Activated B cell treated with CpG ODN at 0.5 μM for 24 hours (primary cell): ENCODE measurements at places on chromosomes 13 and 19. TPM values are rescaled to one million over a fixed set of nuclear protein-coding genes. Genes with fewer than 3 reads are reported as not detected.

Gene ZNF723
- total RNA-seq, result not detected in 2 replicates

Gene CFAP97D2
- not detected in 2 replicates for total RNA-seq

Gene ZNF486
- 13.5 and 16.2 TPM in 2 replicates for total RNA-seq

Gene TMEM221
- total RNA-seq, result not detected in 2 replicates

Gene LILRB5
- 0.24 and 0.38 TPM in 2 replicates for total RNA-seq

Gene ALOX5AP
- 59.7 and 66.4 TPM in 2 replicates for total RNA-seq

- no peak for DNase-seq
Observed at GRCh38 chr19:7545904-7546303, 10.4 kb downstream of the PNPLA6 start.

DNA sequence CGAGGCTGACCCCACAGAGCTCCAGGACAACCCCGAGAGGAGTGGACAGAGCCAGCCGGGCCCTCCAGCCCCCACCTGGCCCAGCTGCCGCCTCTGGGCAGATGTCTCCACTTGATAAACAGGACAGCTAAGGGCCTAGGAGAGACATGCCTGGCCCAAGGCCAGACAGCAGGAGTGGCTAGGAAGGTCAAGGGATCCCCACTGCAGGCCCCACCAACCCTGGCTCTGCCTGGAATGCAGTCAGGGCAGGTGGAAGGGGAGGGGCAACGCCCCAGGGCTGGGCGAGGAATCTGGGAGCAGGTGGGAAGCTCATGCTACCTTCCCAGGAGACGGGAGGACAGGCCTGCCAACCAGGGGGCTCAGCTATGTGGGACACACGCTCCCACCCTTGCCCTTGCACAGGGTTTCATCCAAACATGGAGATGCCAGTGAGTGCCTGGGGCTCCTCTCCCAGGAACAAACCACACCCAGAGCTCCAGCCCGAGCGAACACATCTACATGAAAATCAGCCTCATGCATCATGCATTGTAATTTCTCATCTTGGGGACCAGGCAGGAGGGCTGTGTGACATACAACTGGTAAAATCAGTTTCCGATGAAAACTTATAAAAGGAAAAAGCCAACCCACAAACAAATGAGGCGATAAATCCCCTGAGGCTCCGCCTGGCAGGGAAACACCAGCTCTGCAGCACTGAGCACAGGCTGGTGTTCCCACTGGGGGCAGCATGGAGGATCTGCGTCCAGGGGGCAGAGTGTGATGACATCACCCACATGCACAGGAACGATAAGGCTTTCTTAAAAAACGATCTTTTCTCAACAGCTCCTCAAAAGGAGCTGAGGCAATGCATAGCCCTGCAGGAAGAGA, 25.0 kb downstream of the SH3GL1 start:
- DNase-seq, result peak; percentile 59

DNA sequence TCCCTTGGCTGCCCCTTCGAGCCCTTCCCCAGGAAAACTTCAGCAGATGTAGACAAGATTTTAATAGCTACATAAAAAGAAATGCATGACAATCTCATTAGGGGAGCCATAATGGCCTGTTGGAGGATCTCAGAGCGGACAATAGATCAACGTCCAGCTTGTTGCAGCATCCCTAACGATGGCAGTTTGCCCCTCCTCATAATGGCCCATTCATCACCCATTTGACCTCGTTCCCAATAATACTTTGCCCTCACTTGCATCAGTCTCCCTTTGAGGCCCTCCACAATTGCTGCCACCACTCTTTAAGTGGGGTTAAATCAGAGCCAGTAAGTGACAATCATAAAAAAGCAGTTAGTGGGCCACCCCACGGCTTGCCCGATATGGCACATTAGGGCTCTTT, 84.7 kb upstream of the PCDH8 start:
- no peak for DNase-seq

GRCh38 chr19:40191836-40192646, 815 bp downstream of the MAP3K10 start:
- DNase-seq, result peak; percentile 22

DNA sequence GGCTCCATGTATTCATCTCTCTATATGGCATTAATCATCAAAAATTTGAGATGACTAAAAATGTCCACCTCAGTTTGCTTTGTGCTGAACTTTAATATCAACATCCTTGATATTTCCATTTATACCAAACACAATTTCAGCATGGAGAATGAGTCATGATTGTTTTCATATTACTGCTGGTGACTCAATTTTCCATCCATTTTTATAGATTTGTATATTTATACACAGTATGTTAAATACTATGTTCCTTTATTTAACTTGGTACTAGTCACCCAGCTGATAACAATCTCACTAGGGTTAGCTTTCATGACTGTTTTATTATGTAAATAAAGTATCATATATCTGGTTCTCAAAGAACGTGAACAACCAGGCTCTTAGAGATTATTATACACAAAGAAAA, 1255.1 kb downstream of the SLITRK1 start:
- no peak for DNase-seq

GRCh38 chr13:100627120-100627519, 38.5 kb upstream of the GGACT start:
- no peak for DNase-seq

DNA sequence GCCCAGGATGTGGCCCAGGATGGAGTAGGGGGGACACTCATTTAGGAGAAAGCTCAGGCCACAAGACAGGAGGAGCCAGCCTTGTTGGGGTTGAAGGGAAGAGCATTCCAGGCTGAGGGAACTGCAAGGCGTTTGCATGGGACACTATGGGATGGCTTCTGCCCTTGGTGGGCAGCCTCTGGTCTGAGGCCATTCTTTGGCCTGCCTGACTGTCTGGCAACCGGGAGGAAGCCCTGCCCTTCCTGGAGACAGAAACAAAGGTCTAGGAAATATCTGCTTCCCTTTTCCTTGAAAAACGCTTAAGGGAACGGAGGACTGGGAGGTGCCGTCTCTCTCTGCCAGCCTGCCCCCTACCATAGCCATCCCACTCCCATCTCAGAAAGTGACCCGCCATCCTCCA, 2.8 kb upstream of the ICAM1 start:
- DNase-seq, result no peak

- no peak for DNase-seq
Observed at GRCh38 chr13:101149735-101150384, 266.4 kb downstream of the NALCN start.

DNA sequence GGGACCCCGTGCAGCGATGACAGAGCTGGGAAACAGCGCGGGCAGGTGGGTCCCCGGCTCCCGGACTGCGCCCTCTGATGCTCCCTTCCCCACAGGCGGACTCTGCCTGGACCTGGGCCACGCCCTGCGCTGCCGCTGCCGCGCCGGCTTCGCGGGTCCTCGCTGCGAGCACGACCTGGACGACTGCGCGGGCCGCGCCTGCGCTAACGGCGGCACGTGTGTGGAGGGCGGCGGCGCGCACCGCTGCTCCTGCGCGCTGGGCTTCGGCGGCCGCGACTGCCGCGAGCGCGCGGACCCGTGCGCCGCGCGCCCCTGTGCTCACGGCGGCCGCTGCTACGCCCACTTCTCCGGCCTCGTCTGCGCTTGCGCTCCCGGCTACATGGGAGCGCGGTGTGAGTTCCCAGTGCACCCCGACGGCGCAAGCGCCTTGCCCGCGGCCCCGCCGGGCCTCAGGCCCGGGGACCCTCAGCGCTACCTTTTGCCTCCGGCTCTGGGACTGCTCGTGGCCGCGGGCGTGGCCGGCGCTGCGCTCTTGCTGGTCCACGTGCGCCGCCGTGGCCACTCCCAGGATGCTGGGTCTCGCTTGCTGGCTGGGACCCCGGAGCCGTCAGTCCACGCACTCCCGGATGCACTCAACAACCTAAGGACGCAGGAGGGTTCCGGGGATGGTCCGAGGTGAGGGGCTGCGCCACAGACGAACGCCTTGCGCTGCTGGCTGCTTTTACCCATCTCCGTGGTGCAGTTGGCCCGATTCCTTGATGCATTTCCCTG, 7.8 kb upstream of the SELENOV start:
- DNase-seq, result peak; percentile 59

DNA sequence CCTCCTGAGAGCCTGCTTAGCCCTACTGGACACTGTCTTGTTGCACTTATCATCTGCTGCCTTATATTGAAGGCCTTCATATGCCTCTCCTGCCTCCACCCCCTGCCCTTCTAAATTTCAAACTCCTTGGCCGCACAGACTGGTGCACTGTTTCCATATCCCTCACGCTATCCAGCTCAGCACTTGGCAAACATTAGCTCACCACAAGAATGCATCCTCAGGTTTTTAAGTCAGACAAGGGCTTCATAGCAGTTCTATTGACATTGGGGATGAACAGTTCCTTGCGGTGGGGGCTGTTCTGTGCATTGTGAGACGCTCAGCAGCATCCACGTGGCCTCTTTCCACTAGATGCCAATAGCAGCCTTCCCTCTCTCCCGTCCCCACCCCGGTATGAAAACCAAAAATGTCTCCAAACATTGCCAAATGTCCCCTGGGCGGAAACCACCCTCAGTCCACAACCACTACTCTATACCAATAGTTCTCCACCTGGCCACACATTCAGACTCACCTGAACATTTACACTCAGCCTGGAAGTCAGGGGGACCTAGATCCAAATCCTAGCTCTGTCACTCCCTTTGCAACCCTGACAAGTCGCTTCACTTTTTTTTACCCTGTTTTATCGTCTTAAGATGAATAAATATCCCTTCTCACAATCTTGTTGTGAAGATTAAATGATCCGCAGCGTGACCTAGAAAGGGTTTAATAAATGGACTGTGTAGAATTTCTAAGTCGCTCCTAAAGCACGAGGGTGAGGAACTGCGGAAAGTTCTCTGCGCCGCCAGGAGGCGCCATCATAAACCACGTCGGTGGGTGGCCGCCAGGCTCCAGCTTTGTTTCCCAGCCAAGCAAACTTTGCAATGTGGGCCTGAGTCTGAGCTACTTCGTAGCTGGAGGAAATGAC, 3.6 kb upstream of the CEACAM3 start:
- DNase-seq, result peak; percentile 41

DNA sequence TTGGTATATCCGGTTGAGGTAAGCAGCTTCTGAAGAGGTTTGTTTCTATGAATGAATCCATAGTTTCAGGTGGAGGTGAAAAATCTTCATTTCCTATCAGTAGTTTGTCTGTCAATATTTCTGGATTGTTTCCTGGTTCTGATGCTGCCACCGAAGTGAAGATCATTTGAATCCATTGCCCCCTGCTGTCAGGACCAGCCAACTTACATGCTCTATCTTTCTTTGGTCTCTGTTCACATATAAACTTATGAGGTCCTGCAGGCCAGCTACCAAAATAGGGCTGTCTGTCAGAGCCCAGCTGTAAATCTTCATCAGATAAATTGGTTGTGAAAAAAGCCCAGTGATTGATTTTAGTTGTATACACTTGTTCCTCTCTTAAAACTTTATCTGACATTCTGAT, 15.2 kb upstream of the N4BP2L1 start:
- DNase-seq, result no peak
